ENCODE measurements at places on chromosomes 3 and 15.

GRCh38 chr3:118963711-118964110, 70.9 kb downstream of the IGSF11 start:
- DNase-seq, result no peak

- DNase-seq, result no peak
Observed at GRCh38 chr3:155664925-155665695, 79.8 kb downstream of the PLCH1 start.

- no peak for DNase-seq
Observed at GRCh38 chr15:81284256-81285031, 39.5 kb downstream of the STARD5 start.

- no peak for DNase-seq
Observed at GRCh38 chr15:31214864-31215489, 111.7 kb upstream of the KLF13 start.

GRCh38 chr3:50212971-50213370, 7.9 kb downstream of the SLC38A3 start:
- no peak for DNase-seq

DNA sequence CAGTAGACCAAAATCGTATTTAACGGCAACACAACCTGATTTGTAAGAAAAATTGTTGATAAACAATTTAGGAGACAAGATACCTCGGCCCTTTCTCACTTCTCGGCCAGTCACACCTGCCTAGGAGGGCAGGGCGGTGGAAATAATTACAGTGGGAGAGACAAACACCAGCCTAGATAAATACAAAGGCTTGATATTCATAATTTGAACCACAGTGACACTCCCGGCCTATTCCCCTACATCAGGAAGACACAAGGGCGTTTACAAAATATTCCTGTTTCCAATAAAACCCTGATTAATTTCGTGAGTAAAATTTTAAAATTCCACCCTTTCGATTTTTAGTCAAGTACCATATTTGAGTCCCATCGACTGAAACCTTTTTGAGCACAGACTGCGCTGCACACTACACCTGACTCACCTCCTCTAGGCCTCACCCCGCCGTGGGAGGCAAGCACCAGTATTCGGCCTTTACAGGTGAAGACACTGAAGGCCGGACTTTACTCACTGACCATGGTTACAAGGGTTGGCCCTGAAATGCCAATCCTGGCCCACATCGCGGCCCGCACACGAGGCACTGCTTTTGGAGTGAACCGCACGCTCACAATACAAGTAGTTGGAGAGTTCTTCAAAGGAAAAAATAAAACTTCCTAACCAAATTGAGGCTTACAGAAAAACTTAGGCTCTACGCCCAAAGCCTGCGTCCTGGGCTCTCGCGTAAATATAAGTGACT, 794 bp downstream of the ARPP19 start:
- peak; percentile 17 for DNase-seq

DNA sequence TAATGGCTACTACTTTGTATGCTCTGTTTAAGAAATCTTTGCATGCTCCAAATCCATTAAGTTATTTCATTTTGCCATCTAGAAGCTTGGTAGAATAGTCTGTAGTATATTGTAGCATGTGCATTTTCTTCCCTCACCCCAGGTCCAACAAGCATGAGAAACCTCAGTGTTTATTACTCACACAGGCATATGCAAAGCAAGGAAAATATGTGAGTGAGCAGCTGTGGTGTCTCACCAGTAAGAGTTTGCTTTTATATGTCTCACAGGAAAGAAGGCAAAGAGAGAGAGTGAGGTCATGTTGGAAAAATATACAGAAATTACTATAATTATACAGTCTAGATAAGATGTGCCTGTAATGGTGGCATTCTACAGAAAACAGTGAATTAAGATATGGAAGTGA, 312.5 kb downstream of the C3orf38 start:
- no peak for DNase-seq

DNA sequence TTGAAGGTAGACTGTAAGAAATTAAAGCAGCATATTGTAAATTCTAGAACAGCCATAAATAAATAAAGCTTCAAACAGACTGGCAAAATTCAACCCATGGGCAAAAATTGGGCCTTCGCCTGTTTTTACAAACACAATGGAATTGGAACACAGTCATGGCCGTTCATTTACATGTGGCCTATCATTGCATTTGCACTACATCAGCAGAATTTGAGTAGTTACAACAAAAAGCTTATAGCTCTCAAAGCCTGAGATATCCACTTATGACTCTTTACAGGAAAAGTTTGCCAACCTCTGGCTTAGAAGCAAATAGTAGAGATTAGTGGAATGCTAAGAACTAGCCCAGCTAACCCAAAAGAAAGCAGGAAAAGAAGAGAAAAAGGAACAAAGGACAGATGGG, 139.6 kb upstream of the SKOR1 start:
- DNase-seq, result no peak

DNA sequence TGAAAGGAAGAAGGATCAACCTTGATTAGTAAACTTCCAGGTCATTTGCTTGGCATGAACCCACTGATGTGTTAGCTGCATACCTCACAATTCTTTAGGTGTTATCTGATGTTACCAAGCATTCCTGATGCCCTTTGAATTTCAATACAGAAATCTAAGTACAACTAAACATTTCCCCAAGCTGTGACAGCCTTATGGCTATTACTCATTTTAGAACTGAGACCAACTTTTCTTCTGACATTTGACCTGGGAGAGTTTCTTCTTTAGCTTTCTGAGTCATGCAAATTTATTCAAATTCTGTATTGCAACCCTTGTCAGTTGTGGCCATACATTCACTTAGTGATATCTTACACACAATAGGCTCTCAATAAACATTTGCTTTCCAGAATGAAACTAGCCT, 124.3 kb downstream of the TIGIT start:
- no peak for DNase-seq
